Neural crest cell (in vitro differentiated cells): ENCODE measurements at places on chromosomes 5 and 9. TPM values are rescaled to one million over a fixed set of nuclear protein-coding genes. Genes with fewer than 3 reads are reported as not detected.

- H3K4me1 ChIP-seq: peaks cover 16% of the 10 kb centered on the region
- no peaks in the 10 kb centered on the region for H3K27me3 ChIP-seq
- H3K27ac ChIP-seq: no peak overlapping the region
- H3K4me3 ChIP-seq: no peak overlapping the region
These were observed 107.7 kb upstream of the GPR151 start for GRCh38 chr5:146623666-146624065.

GRCh38 chr9:2622461-2623287 lies 1.1 kb downstream of the VLDLR start:
- DNase-seq: peak; percentile 32
- H3K4me1 ChIP-seq: peaks cover 35% of the 10 kb centered on the region
- peaks cover 29% of the 10 kb centered on the region for H3K27me3 ChIP-seq
- peaks cover 6% of the 10 kb centered on the region for H3K36me3 ChIP-seq
- peak overlapping the region; percentile 93 for H3K27ac ChIP-seq

- DNase-seq: no peak
- H3K4me1 ChIP-seq: no peaks in the 10 kb centered on the region
- no peak overlapping the region for H3K4me3 ChIP-seq
- no peaks in the 10 kb centered on the region for H3K36me3 ChIP-seq
These were observed 34.8 kb downstream of the ITGA2 start for GRCh38 chr5:53023969-53024368.

- no peak overlapping the region for H3K27ac ChIP-seq
- H3K4me3 ChIP-seq: no peak overlapping the region
- DNase-seq: no peak
- peaks cover 21% of the 10 kb centered on the region for H3K4me1 ChIP-seq
- no peaks in the 10 kb centered on the region for H3K27me3 ChIP-seq
- no peaks in the 10 kb centered on the region for H3K36me3 ChIP-seq
These were observed 370.4 kb downstream of the GLIS3 start for GRCh38 chr9:3929345-3930047.

DNA sequence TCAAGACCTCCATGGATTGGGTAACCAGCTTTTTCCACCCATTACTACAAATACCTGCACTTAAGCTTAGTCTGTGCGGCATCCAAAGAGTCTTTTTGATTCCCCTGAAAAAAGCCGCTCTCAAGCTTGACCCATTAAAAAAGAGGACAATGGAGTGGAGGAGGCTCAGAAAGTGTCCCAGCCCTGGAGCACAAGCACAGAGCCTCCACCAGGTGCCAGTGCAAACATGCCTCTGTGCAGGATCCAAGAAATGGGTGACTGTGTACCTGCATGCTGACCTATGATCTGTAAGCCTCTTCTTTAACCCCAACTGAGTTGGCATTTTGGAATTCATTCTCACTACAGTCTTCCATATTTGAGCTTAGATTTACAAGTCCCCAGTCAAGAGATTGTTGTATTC lies 168.3 kb upstream of the TLE4 start:
- H3K4me1 ChIP-seq: no peaks in the 10 kb centered on the region
- H3K27me3 ChIP-seq: no peaks in the 10 kb centered on the region
- DNase-seq: no peak
- no peaks in the 10 kb centered on the region for H3K36me3 ChIP-seq
- H3K4me3 ChIP-seq: no peak overlapping the region
- no peak overlapping the region for H3K27ac ChIP-seq

- H3K27me3 ChIP-seq: peaks cover 13% of the 10 kb centered on the region
- no peak for DNase-seq
- H3K4me3 ChIP-seq: no peak overlapping the region
- H3K4me1 ChIP-seq: no peaks in the 10 kb centered on the region
- H3K36me3 ChIP-seq: no peaks in the 10 kb centered on the region
These were observed 275.5 kb downstream of the SPOCK1 start for GRCh38 chr5:137223324-137224295.

- DNase-seq: no peak
- no peak overlapping the region for H3K27ac ChIP-seq
- no peaks in the 10 kb centered on the region for H3K4me1 ChIP-seq
- peaks cover 8% of the 10 kb centered on the region for H3K36me3 ChIP-seq
- no peak overlapping the region for H3K4me3 ChIP-seq
These were observed 24.5 kb downstream of the CCDC125 start for GRCh38 chr5:69308046-69308553.

DNA sequence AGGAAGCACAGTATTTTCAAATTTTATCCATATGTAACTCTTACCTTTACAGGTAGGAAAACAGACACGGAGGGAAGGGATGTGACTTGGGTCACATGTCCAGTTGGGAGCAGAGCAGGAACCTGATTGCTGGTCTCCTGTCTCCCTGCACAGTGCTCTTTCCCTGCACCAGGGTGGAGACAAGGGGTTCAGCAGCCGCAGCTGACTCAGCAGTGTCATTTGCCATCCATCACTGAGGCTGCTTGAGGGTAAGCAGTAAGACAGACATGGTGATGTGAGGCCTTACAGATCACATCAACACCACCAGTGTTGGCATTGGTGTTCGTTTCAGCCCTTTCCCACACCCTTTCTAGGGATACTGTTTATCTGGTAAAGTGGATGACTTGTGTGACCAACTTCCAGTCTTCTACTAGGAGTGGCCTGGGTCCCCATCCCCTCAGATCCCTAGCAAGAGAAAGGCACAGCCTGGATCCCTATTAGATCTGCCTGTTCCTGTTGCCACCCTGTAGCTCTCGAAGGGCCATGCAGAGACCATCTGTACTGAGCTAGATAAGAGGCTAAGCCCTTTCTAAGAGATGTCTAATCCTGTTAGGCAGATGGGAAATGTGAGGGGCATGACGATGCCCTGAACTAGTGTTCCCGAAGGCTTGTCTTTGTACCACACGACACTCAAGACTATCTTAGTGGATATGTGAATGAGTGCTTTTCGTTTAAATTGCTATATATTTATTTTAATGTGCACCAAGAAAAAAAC lies 29.1 kb downstream of the FRMPD1 start:
- H3K27ac ChIP-seq: no peak overlapping the region
- H3K4me1 ChIP-seq: no peaks in the 10 kb centered on the region
- DNase-seq: no peak
- no peak overlapping the region for H3K4me3 ChIP-seq
- H3K27me3 ChIP-seq: peaks cover 74% of the 10 kb centered on the region
- no peaks in the 10 kb centered on the region for H3K36me3 ChIP-seq

The ADAMTS6 gene
- total RNA-seq: 7.1 and 8.2 TPM in 2 replicates

The INSL4 gene
- total RNA-seq: not detected in 2 replicates

GRCh38 chr5:59041355-59041754 lies 458.5 kb downstream of the RAB3C start:
- H3K27me3 ChIP-seq: peaks cover 42% of the 10 kb centered on the region
- no peak overlapping the region for H3K27ac ChIP-seq
- no peaks in the 10 kb centered on the region for H3K36me3 ChIP-seq
- H3K4me3 ChIP-seq: peak overlapping the region; percentile 90
- peaks cover 23% of the 10 kb centered on the region for H3K4me1 ChIP-seq

DNA sequence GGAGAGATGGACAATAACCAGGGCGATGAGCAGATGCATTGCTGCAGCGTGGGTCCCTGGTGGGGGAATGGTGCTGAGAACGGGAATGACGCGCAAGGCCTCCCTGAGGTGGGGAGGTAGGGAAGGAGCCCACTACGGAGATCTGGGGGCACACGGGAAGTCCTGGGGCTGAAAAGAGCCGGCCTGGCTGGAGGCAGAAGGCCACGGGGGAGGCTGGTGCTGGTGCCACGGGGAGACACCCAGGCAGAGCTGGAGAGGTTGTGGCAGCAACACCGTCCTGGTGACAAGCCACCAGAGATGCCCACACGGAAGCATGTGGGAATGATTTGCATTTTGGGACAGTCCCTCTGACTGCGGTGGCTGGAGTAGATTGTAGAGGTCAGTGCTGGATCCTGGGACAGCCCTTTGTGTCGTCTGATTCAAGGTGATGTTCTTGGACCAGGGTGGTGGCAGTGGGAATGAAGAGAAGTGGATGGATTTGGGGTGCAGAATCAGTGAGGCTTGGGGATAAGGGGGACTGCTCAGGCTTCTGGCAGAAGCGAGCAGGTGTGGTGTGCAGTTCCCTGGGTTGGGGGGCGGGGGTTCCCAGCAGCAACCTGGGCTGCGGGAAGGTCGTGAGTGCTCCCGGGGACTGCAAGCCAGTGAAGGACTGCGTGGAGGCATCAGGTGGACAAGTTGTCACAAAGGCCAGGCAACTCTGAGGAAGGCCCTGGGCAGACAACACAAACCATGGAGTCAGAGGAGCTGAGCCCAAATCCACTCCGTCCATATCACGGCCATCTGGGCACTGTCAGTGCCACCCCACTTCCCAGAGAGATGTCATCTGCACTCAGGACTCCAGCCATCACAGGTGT lies 25.2 kb upstream of the CNOT6 start:
- H3K27me3 ChIP-seq: peaks cover 13% of the 10 kb centered on the region
- H3K36me3 ChIP-seq: no peaks in the 10 kb centered on the region
- DNase-seq: no peak
- H3K4me1 ChIP-seq: no peaks in the 10 kb centered on the region

- DNase-seq: no peak
- H3K4me3 ChIP-seq: no peak overlapping the region
- H3K27ac ChIP-seq: no peak overlapping the region
These were observed 23.8 kb downstream of the SHC3 start for GRCh38 chr9:89154651-89155336.

GRCh38 chr5:14855366-14855765 lies 16.2 kb downstream of the ANKH start:
- no peak overlapping the region for H3K4me3 ChIP-seq
- peaks cover 2% of the 10 kb centered on the region for H3K36me3 ChIP-seq
- no peak overlapping the region for H3K27ac ChIP-seq
- DNase-seq: no peak

DNA sequence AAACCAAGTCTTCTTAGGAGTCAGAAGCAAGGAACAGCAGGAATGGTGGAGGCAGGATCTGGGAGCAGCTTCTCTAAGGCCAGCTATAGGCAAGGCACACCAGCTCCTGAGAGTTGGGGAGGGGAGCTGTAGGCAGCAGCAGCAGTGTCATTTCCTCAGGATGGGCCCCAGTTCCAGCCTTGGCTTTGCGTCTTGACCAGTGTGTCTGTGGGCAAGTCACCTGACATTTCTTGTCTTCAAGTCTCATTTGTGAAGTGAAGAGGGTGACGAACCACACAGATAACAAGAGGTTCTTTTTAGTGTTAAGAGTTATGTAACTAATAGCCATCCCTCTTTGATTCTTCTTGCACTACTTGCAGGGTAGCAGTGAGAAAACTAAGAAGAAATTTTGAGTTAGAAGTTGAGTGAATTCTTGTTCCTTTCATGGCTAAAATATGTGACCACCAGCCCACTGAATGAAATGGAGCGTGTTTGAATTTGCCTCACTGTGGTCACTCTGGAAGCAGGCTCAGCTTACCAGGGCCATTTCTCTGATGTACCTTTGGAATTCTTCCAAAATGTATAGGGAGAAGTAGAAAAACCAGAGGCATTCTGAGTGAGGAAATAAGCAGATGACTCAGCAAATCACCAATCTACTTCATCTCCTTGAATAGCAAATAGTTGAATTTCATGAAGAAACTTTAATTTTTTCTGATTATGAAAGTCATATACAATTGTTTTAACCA lies 42.4 kb downstream of the RHOBTB3 start:
- no peaks in the 10 kb centered on the region for H3K27me3 ChIP-seq
- no peak overlapping the region for H3K4me3 ChIP-seq
- no peak for DNase-seq
- peaks cover 10% of the 10 kb centered on the region for H3K36me3 ChIP-seq
- no peak overlapping the region for H3K27ac ChIP-seq
- no peaks in the 10 kb centered on the region for H3K4me1 ChIP-seq
